Ascending aorta (tissue), 2 donors: ENCODE measurements at places on chromosomes 1 and 21.

- peak; percentile 38 for DNase-seq
These were observed 408.8 kb downstream of the MATN1 start for GRCh38 chr1:30314591-30314990.

DNA sequence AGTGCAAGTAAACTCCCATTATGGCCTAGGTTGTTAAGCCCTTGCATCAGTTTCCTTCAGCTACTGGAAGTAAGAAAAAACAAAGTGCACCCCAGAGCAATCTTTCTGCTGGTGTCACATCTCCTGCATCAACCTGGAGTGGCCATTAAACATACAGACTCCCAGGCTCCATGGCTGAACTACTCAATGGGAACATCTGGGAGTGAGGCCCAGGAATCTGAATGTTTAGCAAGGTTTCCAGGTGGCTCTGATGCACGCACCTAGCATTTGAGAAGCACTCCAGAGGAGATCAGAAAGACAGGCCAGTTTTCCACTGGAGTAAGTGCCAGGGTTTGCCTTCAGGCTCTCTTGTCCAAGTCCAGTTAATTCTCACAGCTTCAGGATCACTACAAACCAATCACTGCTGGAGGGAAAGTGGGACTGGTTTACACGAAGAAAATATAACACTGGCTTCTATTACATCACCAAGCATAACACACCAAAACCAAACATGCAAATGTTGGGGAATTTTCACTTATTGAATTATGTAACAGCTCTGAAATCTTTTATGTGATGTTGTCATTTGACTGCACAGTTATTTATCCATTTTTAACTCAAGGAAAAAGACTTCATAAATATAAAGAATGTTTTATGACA is 22.3 kb upstream of the ABCA4 start:
- no peak for DNase-seq

GRCh38 chr1:153393926-153394325 is 3.1 kb upstream of the S100A8 start:
- DNase-seq = no peak

GRCh38 chr1:45001011-45001481 is 10.1 kb downstream of the HECTD3 start:
- DNase-seq = no peak

- DNase-seq = no peak
These were observed 4.9 kb upstream of the GBP1 start for GRCh38 chr1:89069951-89070350.
